ENCODE measurements at places on chromosomes 5 and 9.

- peak; percentile 42 for DNase-seq
These were observed 6.9 kb upstream of the TPM2 start for GRCh38 chr9:35696520-35697215.

- DNase-seq, result no peak
These were observed 101.0 kb downstream of the STARD4 start for GRCh38 chr5:111411301-111411700.

GRCh38 chr9:97984188-97985057 is 1.3 kb downstream of the ANP32B start:
- DNase-seq, result peak; percentile 83

GRCh38 chr5:146965761-146966659 is 87.5 kb upstream of the PPP2R2B start:
- DNase-seq, result peak; percentile 11

DNA sequence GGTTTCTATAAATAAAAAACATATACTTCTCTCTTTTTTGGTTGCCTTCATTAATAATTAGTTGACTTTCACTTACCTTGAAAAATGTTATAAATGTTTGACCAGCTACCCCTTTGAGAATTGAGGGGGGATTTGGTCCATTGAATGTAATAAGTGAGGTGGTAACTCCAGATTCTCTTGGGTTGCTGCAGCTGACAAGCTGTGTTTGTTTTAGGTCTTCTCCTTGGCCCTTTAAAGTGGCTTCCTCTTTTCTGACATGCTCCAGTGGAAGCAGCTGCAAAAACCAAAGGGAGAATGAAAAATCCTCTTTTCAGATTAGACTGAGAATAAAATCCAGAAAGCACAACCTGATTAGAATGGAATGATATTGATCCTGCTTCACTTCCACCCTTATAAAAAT is 410.5 kb downstream of the TMEM38B start:
- DNase-seq, result no peak

- DNase-seq, result no peak
These were observed 30.3 kb upstream of the LCP2 start for GRCh38 chr5:170327829-170328228.

- no peak for DNase-seq
These were observed 58.0 kb upstream of the RPL26L1 start for GRCh38 chr5:172901012-172901780.

DNA sequence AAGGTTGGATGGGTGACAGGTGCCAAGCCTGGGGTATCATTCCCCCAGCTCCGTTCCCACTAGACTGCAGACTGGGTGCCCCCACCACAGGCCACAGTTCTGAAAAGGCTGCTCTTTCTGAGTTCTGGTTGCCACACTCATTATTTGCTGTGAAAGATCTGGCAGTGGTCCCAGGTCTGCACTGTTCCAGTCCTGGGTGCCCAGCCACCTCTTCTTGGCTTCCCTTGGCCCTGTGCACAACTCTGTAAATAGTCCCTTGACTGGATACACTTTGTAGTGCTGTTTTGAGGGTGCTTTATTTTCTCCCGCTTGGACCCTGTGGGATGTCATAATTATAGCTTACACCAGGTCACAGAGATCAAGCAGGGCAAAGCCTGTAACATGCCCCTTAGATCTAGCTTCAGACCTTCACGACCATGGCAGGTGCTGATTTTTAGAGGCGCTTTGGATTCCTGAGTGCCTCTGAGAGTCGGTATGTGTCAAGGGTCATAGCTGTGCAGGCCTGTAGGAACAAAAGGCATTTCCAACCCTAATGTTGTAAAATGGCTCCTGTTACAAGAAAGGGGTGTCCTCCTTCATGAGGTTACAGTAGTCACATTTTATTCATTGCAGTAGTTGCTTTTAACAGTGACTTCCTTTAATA is 344.9 kb downstream of the ICE1 start:
- no peak for DNase-seq

DNA sequence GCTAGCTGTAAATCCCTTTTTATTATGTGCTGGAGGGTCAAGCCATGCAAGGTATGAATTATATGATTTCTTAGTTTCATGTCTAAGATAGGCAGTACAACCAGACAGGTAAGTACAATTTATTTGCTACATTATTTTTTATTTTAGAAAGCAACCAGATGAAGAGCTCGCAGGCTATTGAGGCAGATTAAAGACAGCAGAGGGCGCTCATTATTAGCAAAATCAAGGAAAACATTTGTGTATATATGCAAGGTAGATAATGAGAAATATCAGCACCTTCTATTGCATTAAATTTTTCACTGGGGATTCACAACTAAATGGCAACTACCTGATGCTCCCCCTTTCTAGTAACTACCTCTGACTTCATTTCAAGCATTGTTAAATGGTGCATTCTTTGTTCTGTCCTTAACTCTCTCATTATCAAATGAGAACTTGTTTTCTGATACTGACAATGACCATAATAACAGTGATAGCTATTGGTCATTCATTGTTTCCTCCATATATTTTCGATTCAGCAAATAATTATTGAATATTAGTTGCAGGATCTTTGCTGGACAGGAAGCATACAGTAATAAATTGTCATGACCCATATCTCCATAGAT is 8.6 kb downstream of the SCGB3A2 start:
- no peak for DNase-seq

- no peak for DNase-seq
These were observed 25.9 kb downstream of the GFI1B start for GRCh38 chr9:133004091-133004998.

DNA sequence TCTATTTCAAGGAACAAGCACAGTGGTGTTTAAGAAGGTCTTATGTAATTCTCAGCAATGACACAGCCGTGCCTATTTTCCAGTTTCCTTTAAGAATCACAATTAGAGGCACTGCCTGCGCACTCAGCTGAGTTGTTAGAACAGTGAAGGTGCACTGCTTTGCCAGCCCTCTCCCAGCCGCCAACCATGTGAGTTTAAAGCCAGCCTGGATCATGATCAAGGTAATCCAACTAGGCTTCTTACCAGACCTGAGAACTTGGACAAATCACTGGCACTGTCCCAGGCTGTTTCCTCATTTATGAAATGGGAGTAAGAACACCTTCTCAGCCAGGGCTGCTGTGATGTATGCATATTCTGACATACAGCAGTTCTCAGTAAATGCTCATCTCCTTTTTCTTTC is 99.6 kb downstream of the ASTN2 start:
- DNase-seq, result no peak

DNA sequence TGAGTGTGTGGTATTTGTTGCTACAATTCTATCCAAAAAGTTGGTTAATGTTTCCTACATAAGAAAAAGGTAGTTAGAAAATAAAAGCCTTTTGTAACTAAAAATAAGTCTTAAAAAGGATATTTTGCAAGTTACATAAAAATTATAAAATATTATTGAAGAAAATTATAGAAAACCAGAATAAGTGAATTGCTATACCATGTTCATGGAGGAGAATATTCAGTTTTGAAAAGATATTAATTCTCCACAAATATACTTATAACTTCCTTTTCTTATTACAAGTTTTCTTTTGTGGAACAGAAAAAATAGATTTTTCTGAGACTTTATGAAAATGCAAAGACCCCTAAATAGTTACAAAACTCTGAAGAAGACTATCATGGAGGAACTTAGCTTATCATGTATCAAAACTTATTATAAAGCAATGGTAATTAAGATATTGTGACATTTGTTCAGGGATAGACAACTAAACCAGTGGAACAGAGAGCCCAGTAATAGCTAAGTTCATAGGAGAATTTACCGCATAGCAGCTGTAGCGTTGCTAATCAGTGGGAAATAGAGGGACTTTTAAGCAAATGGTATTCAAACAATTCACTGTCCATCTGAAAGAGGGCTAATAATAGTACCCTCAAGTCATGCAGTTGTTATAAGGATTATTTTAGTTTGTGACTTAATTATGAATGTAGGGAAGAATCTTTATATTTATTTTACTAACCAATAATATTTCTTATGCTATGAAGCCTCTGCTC is 515.2 kb upstream of the ZNF608 start:
- DNase-seq, result no peak

DNA sequence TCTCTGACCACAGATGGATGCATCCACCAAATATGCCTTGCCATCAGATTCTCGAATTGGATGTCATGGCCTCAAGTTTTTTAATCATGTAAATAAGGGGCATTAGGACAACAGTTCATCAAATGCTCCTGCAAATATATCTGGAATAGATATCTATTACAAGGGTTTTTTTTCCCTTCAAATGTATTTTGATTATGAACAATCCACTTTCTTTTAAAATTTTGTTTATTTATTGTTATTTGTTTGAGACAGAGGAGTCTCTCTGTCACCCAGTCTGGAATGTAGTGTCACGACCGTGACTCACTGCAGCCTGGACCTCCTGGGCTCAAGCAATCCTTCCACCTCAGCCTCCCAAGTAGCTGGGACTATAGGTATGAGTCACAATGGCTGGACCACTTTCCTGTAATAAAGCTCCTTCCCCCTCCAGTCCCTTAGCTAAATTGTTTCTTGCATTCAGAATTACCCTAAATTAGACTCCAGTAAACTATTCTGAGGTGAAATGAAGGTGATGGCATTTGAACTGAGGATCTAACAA is 1412.1 kb downstream of the EFNA5 start:
- no peak for DNase-seq

- DNase-seq, result no peak
These were observed 113.3 kb downstream of the SV2C start for GRCh38 chr5:76196457-76196856.

DNA sequence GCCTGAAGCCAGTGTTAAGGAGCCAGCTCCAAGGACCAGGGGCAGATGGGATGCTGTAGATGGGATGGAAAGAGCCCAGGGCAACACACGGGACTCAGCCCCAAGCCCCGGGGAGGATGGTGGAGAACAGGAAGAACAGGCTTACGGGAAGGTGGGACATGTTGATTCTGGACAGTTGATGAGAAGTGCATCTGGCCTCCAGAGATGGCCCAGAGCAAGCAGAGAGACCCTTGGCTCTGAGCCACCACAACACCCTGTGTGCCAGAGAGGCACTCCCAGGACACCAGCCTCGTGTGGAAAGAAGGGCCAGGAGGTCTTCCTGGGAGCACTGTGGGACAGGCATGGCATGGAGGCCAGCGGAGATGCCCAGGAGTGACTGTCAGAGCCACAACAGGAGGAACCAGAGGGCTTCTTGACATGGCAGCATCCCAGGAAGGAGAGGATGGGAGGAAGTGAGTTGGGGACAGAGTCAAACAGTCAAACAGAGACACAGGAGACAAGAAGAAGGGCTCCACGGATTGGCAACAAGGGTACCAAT is 156.3 kb upstream of the MVB12B start:
- DNase-seq, result no peak

DNA sequence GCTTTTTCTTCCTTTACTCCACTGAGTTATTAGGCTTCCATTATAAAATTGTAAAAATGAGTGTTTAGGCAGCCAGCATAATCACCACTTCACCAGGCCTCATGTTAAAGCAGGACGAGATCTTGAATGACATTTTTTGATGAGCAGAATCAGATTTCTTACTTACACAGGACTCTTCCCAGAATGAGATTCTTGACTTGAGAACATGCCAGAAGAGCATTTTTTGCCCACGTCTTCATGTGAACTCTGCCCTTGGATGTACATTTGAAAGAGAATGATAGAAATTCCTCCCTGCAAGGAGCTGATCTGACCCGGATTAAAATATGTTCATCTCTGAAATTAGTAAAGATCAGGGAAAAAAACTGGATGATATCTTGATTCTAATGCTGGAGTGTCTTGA is 212.1 kb upstream of the ADRA1B start:
- DNase-seq, result no peak

DNA sequence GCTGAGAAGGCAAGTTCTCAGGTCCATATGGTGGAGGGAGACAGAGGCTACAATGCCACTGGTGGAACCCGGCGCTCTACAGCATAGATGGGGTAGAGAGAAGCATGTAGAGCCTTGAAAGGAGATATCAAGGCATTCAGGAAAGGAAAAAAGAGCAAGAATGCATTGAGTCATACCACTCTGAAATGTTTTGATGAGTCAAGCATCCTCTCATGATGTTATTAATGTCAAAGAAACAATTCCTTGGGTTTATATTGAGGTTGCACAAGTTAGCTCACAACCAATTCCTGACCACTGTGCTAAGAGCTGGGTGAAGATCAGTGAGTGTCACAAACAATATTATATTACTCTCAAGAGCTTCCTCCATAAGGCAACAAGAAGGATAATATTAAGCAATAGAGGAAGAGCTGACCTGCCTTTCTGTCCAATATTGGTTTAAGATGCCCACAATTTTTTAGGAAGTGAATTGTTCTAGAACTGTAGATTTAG is 178.0 kb downstream of the RFK start:
- no peak for DNase-seq

- DNase-seq, result no peak
These were observed 438.5 kb upstream of the RGMB start for GRCh38 chr5:98334946-98335345.

DNA sequence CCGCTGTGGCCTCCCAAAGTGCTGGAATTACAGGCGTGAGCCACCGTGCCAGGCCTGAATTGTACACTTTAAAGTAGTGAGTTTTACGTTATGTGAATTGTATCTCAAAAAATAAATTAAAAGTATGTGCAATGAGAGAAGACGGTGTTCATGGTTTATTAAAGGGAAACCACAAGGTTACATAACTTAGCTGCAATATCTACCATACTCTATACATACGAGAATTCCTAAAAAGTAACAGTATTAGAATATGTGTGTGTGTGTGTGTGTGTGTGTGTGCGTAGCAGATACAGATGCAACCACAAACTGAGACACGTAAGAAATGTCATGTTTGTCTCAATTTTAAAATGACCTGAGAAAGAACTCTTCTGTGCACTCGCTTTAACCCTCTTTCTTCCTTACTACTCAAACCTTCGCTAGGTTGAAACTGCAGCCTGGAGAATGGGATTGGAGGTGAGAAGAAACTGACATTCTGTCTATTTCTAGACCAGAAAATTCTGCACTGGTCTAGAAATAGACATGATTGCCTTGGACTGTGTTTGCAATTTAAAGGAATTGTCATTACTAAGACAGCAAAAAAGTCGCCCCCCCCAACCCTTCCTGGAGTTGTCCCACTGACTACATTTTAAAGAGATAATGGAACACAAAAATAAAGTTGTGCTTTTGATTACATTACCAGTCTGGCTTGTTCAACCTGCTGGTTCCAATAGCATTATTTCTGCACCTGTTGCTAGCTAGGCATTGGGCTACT is 167.0 kb downstream of the RGS3 start:
- no peak for DNase-seq

DNA sequence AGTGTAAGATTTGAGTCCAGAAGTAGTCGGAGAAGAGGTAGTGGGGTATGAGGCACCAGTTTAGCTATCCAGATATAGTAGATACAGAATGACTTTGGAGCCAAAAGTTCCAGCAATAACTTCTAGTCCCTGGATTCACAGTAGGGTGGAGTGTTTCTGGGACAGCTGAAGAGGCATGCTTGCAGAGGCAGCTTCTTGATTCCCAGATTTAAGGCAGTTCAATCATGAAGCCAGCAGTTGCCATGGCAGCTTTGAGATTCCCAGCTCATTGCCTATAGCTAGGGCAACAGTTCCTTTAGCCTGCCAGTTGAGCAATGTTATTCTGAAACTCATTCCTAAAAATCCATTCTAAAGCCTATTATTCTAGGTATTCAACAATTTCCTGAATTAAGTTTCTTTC is 79.2 kb downstream of the LIX1 start:
- DNase-seq, result no peak

- no peak for DNase-seq
These were observed 70.2 kb upstream of the PLEKHG4B start for GRCh38 chr5:21654-22233.
